ENCODE measurements at places on chromosomes 11 and 22.

DNA sequence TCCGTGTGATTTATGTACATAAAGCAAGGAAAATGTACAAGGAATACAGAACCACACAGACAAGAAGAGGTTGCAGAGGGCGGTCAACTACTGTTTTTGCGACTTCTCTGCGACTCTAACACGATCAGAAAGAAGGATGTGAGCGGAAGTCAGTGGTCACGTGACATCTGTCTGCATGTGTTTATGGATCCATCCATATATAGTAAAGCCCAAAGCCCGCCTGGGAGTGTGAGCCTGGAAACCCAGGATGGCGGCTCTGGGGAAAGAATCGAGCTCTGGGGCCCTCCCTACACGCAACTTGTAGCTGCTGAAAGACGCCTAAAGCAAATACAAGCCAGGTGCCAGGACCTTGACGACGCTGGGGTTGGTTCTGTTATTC, 8.8 kb downstream of the OSBPL5 start:
- no peak for DNase-seq

DNA sequence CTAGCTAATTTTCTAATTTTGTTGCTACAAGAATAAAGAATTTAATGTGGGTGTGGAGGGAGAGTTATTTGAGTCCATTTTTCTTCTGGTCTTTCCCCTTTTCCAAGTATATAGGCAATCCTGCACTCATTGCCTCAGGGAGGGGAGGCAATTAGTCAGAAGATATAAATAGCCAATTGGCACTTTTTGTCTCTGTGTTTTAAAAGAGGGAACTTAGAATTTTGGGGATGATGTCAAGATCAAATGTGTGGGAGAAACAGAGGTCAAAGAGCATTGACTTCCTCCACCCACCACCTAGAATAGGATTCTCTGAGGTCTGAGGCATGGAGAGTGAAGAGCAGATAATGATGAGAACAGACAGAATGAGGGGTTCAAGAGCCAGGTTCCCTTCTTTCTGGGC, 120.3 kb upstream of the ZC3H12C start:
- DNase-seq = no peak

- no peak for DNase-seq
Observed at GRCh38 chr22:38461057-38461413, 6.0 kb upstream of the KCNJ4 start.

GRCh38 chr11:34433899-34434298, 4.8 kb upstream of the CAT start:
- no peak for DNase-seq

DNA sequence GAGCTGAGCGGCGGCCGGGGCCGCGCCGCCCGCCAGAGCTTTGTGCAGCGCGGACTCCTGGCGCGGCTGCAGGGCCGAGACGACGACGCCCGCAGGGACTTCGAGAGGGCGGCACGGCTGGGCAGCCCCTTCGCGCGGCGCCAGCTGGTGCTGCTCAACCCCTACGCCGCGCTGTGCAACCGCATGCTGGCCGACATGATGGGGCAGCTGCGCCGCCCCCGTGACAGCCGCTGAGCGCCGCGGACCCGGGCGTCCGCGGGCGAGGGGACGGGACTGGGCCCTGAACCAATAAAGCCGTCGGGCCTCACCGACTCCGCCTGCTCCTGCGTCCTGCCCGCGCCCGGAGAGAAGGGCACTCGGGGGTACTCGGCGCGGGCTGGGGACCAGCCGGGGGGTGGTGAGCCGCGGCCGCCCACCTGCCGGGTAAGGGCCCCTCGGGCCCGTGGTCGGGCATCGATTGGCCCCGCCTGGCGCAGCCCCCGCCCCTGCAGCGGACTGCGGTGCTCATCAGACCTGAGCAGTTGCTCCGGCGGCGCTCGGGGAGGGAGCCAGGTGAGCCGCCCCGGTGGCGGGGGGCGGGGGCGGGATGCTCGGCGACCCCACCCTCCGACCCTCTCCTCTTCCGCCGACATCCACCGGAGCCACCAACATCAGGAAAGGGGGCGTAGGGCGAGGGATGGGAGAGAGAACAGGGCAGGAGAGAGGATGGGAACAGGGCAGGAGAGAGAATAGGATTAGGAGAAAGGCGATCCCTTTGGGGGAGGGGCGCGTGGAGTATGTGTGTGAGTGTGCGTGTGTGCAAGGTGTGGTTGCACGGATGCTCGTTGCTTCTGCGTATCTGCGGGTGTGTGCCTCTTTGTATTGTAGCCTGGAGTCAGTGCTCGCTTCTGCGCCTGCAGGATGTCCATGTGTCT, at the start of gene TMEM25:
Gene TMEM25, plus strand, starts transcription at position 510 of the 914 bp plus-strand sequence. CDS start 610 bp downstream, outside the sequence.
- DNase-seq = peak; percentile 79

DNA sequence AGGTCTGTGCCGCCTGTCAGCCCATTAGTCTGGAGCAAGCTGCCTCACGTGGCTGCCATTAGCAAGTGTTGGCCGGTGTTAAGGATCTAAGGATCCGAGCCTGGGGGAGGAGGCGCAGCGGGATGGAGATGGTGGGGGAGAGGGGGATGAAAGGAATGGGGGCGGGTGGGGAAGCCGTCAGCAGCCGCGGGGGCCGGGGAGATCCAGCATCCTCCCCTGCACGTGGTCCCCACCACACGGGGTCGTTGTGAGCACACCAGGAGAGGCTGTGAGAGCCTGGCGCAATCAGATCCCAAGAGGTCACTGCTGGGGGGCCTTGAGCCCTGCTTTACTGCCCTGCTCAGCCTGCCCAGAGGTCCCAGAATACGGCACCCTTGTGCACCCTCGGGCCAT, 7.3 kb downstream of the CABP7 start:
- DNase-seq = peak; percentile 38

DNA sequence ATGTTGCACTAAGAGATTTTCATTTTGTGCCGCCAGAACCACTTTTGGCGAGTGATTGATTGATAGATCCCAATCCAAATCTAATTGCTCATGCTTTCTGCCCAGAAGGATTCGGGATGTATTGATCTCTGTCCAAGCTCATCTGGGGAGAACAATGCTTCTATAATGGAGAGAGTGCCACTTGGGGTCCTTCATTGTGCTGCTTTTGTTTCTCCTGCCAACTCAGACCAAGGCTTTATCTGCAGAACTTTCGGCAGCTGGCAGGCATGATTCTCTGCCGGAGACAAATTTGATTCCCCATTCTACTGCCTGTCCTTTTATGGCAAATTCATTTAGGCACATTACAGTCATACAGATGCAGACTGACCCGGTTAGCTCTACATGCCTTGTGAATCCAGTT, 62.9 kb upstream of the NTM start:
- no peak for DNase-seq

GRCh38 chr11:123381817-123382554, 48.1 kb upstream of the GRAMD1B start:
- DNase-seq = peak; percentile 70

DNA sequence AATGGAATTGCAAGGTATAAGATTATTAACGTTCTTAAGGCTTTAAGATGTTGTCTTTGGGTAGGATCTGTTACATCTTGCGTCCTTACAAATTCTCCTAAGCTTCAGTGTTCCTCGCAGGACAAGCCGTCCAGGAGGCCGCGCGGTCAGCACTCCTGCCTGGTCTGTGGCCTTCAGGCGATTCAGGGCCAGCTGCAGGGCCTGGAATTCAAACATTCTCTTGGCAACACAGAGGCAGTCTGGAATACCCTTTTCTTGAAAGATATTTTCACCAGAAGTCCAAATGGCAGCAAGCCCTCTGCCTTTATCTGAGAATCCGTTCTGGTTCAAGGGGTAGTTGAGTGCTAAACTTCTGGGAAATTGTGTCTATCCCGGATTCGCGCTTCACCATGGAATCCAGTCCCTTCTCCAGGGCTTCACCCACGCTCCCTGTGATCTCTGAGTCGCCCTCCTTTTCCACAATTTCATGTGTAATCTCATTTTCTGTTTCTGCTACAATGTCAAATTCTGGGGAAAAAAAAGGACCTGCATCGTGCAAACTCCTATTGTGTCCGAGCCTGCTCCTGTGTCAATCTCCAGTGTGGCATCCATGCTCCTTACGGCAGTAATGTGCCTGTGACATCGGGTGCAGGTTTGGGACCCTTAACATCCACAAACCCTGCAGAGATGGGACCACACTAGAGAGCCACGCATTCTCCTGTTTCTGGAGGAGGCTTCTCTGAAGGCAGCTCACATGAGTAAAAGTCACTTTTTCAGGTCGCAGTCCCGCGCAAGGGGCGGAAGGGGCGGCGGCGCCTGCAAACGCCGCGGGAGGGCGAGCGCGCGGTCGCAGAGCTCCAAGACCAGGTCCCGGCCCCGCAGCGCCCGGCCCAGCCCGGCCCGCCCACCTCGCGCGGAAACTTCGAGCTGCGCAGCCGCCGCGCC, 25.4 kb upstream of the SORL1 start:
- DNase-seq = peak; percentile 76

GRCh38 chr11:83693306-83693992, 407.3 kb upstream of the CCDC90B start:
- DNase-seq = no peak

DNA sequence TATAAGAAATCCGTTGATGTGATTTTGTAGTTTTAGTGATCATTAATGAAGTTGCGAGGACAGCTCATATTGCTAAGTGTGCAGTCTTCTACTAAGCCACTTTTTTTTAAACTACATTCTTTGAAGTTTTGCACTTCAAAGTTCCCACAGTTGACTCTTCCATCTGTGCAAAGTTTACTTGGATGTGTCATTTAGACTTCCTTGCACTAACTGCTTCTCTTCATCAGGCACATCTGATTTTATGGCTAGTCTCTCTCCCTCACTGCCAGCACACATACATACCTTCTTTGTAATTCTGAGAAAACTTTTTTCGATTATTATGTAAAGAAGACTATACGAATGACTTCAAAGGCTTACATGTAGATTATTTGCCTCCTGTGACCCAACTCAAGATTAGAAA, 250.0 kb downstream of the DYNC2H1 start:
- no peak for DNase-seq

- no peak for DNase-seq
Observed at GRCh38 chr11:2909133-2909902, 19.9 kb downstream of the PHLDA2 start.

DNA sequence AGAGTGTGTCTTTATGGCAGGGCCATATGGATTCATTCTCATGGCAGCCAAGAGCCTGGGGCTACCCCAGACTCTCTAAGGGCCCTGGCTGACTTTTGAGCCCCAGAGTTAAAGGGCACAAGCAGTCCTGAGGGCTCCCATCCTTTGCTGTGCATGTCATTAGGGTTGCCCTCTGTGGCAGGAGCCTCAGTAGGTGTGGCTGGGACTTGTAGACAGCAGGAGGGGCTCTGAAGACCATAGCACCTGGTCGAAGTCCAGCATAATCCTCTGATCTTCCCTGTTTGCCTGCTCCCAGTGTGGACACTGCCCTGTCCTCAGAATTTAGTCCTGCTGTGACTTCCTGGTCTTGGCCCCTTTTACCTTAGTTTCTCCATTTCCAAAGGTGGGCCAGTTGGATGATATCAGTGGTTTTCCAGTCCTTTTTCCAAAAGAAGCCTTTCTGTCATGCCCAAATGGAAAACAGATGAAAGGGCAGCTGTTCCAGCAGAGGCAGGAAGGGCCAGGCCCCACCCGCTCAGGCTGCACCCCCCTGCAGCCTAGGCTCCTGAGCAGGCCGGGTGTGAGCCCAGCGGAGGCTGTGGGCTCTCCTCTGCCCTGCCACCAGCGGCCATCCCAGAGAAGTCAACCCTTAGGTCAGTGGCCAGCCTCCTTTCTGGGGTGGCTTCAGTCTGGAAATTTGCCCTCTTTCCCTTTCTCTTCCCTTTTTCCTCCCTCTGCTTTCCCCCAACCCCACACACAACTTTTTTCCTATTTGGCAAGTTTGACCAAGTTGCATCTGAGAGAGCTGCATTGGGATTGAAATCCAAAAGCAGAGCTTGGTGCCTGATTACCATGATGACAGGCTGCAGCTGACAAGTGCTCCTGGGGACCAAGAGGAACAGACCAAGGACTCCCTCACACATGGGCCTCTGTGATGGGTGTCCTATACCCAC, 32.8 kb upstream of the SUSD2 start:
- DNase-seq = no peak

DNA sequence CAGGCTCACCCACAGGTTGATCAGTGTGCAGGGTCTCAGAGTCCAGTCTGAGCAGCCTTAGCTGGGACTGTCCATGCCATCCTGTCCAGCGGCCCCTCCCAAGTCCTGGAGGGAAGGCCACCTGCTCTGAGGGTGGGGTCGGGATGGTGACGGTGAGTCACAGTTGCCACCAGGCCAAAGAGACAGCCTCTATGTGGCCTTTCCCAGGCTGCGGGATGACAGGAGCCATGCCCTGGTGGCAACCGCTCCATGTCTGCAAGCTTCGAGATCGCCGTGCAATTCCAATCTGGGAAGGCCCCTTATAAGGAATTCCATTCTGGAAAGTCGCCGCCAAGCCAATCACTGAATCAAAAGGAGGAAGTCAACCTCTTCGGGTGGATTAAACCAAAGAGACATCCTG, 47.5 kb downstream of the RTL6 start:
- no peak for DNase-seq

- DNase-seq = no peak
Observed at GRCh38 chr11:45577752-45578151, 87.7 kb downstream of the CHST1 start.

GRCh38 chr11:76832361-76832760, 28.4 kb upstream of the ACER3 start:
- no peak for DNase-seq
